Immature natural killer cell (primary cell): ENCODE measurements at places on chromosomes 3 and 15. TPM values are rescaled to one million over a fixed set of nuclear protein-coding genes. Genes with fewer than 3 reads are reported as not detected.

- peaks cover 5% of the 10 kb centered on the region for H3K36me3 ChIP-seq
- DNase-seq: no peak
Measured at GRCh38 chr3:56932866-56933265, 127.6 kb upstream of the SPATA12 start.

ANKRD63 gene
- polyA plus RNA-seq: not detected

- H3K4me3 ChIP-seq: no peak overlapping the region
- no peaks in the 10 kb centered on the region for H3K4me1 ChIP-seq
- no peak overlapping the region for H3K27ac ChIP-seq
- DNase-seq: no peak
- H3K36me3 ChIP-seq: no peaks in the 10 kb centered on the region
Measured at GRCh38 chr3:49880581-49881315, 11.0 kb upstream of the CAMKV start.

- H3K4me1 ChIP-seq: no peaks in the 10 kb centered on the region
- no peak overlapping the region for H3K4me3 ChIP-seq
- H3K27me3 ChIP-seq: peaks cover 13% of the 10 kb centered on the region
- no peaks in the 10 kb centered on the region for H3K36me3 ChIP-seq
- DNase-seq: no peak
- H3K27ac ChIP-seq: no peak overlapping the region
Measured at GRCh38 chr3:61563313-61564271, 2.2 kb downstream of the PTPRG start.

- no peak overlapping the region for H3K4me3 ChIP-seq
- no peaks in the 10 kb centered on the region for H3K36me3 ChIP-seq
- H3K27ac ChIP-seq: no peak overlapping the region
- DNase-seq: no peak
- H3K4me1 ChIP-seq: no peaks in the 10 kb centered on the region
Measured at GRCh38 chr3:140850210-140850955, 91.3 kb upstream of the SLC25A36 start.

GPX1 gene
- 127 TPM for polyA plus RNA-seq

DNA sequence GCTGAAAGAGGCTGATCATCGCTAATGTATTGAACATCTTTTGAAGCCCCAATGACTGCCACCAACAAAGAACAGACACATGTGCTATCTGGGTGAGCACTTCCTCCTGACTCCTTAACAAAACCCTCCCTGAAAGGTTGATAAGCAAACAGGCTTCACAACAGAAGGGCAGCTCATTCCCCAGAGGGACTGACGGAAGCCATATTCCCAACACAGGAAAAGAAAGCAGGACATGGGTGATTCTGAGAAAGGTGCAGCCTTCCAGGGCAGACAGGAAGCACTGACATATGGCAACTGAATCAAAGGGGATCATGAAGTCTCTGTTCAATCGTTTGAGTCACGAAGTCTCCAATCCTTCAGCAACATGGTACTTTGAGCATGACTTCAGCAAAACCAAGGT is 929.0 kb downstream of the MCTP2 start:
- DNase-seq: no peak
- no peak overlapping the region for H3K27ac ChIP-seq
- no peaks in the 10 kb centered on the region for H3K36me3 ChIP-seq
- H3K4me1 ChIP-seq: no peaks in the 10 kb centered on the region

PYDC2 gene
- polyA plus RNA-seq: not detected

UROC1 gene
- polyA plus RNA-seq: not detected

DNA sequence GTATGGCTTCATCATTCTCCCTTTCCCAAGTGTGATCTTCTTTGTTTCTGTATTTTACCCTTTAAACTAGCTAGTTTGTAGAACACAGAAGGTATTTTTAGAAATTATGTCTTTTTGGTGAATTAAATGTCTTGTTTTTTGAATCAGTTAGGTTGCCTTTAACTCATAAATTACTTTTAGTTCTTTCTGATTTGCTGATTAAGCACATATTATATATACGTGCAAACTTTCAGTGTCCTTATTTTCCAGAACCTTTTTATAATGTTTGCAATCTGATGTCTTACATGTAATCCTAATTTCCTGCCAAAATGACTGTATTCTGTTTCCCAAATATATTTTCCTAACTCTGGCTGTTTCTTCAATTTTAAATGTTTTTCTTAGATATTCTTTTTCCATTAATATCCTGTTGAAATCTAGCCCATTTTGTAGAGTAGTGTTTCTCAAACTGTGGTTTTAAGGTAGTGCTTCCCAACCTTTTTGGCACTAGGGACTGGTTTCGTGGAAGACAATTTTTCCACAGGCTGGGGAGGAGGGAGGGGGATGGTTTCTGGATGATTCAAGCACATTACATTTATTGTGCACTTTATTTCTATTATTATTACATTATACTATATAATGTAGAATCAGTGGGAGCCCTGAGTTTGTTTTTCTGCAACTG is 51.8 kb downstream of the CHD2 start:
- DNase-seq: no peak
- H3K4me1 ChIP-seq: peaks cover 4% of the 10 kb centered on the region
- no peaks in the 10 kb centered on the region for H3K27me3 ChIP-seq
- H3K27ac ChIP-seq: no peak overlapping the region
- peaks cover 73% of the 10 kb centered on the region for H3K36me3 ChIP-seq

CSTA gene
- polyA plus RNA-seq: 4.1 TPM

GRCh38 chr3:197547306-197548011 is 8.3 kb downstream of the BDH1 start:
- H3K27ac ChIP-seq: no peak overlapping the region
- H3K27me3 ChIP-seq: no peaks in the 10 kb centered on the region
- DNase-seq: no peak
- H3K4me1 ChIP-seq: no peaks in the 10 kb centered on the region
- H3K36me3 ChIP-seq: peaks cover 5% of the 10 kb centered on the region
- H3K4me3 ChIP-seq: no peak overlapping the region

- no peaks in the 10 kb centered on the region for H3K4me1 ChIP-seq
- H3K4me3 ChIP-seq: no peak overlapping the region
Measured at GRCh38 chr3:158443632-158444031, 127.4 kb upstream of the MLF1 start.

- no peak overlapping the region for H3K4me3 ChIP-seq
- H3K36me3 ChIP-seq: no peaks in the 10 kb centered on the region
- no peak overlapping the region for H3K27ac ChIP-seq
- no peaks in the 10 kb centered on the region for H3K4me1 ChIP-seq
- H3K27me3 ChIP-seq: no peaks in the 10 kb centered on the region
Measured at GRCh38 chr3:74267131-74267530, 347.3 kb downstream of the CNTN3 start.

DNA sequence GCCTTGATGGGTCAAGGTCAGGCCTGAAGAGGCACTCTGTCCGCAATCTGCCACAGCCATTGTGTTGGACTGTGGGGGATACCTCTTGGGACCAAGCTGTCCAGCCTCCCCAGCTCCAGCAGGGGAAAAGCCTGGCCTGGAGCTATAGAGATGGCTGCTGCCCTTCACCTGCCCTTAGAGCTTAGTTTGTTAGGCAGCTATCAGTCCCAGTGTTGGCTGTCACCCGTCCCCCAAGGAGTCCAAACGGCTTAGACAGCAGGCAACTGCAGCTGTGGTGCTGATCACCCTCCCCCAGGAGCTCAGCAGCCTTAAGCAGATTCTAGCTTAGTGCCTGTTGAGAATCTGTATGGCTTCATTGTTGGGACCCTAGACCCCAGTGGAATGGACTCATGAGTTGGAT is 180.3 kb downstream of the MYRIP start:
- DNase-seq: no peak
- peaks cover 6% of the 10 kb centered on the region for H3K27me3 ChIP-seq
- no peak overlapping the region for H3K27ac ChIP-seq
- H3K36me3 ChIP-seq: no peaks in the 10 kb centered on the region
- H3K4me1 ChIP-seq: no peaks in the 10 kb centered on the region

PODXL2 gene
- polyA plus RNA-seq: 1.9 TPM

GRCh38 chr3:65591313-65591712 is 447.4 kb downstream of the MAGI1 start:
- peaks cover 2% of the 10 kb centered on the region for H3K27me3 ChIP-seq
- no peak overlapping the region for H3K27ac ChIP-seq
- H3K4me3 ChIP-seq: no peak overlapping the region
- H3K4me1 ChIP-seq: no peaks in the 10 kb centered on the region
- no peak for DNase-seq

GOLGA8G gene
- polyA plus RNA-seq: not detected

ACAD9 gene
- polyA plus RNA-seq: 16.4 TPM

DNA sequence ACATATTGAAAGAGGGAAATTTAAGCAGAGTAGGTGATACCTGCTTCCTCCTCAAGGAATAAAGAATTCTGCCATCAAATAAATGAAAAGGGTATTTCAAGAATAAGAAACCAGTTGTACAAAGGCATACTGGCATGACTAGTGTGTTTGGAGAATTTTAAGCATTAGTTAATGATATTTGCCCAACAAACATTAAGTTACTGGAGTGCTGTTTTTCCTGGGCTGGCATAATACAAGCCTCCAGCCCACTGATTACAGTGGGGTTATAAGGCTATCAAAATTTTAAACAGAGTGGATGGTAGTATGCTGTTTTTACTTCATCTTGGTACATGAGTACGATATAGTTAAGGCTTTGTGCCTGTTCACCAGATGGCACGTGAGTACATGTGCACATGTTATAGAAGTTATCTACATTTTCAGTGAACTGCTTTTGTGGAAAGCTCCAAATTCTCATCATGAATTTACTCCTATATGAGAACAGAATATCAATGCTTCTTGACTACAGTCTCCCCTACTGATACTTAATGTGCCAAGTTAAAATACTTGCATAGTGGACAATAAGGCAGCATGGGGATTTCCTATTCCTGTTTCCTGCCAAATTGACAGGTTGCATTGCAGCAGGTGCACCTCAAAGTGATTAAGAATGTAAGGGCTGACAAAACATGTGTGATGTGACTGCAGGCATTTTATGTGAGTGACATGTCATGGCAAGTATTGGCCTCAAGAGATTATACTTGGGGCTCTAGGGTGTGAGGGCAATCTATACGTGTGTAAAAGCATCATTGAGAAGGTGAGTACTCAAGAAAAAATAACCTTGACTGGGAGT is 14.9 kb downstream of the NAALADL2 start:
- H3K4me3 ChIP-seq: no peak overlapping the region
- H3K27ac ChIP-seq: no peak overlapping the region
- H3K36me3 ChIP-seq: no peaks in the 10 kb centered on the region
- peaks cover 2% of the 10 kb centered on the region for H3K27me3 ChIP-seq

DNA sequence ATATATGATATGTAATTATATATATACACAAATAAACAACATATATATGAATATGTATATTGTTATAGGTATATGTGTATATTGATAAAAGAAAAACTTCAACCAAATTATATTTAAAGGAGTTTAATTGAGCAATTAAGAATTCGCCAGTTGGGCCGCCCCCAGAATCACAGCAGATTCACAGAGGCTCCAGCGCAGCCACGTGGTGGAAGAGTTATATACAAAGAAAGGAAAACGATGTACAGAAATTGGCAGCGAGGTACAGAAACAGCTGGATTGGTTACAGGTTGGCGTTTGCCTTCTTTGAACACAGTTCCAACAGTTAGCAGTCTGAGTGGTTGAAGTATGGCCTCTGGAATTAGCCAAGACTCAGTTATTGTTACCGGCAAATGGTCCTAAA is 137.3 kb upstream of the SLC24A5 start:
- DNase-seq: no peak
- H3K4me3 ChIP-seq: no peak overlapping the region
- H3K36me3 ChIP-seq: no peaks in the 10 kb centered on the region
- peaks cover 4% of the 10 kb centered on the region for H3K27me3 ChIP-seq

GREM1 gene
- polyA plus RNA-seq: not detected

- peaks cover 18% of the 10 kb centered on the region for H3K4me1 ChIP-seq
- no peak for DNase-seq
- H3K27ac ChIP-seq: no peak overlapping the region
- peaks cover 5% of the 10 kb centered on the region for H3K36me3 ChIP-seq
- H3K4me3 ChIP-seq: no peak overlapping the region
- H3K27me3 ChIP-seq: peaks cover 3% of the 10 kb centered on the region
Measured at GRCh38 chr3:66435989-66436388, 64.8 kb downstream of the LRIG1 start.

- H3K36me3 ChIP-seq: no peaks in the 10 kb centered on the region
- H3K4me1 ChIP-seq: no peaks in the 10 kb centered on the region
- no peak overlapping the region for H3K27ac ChIP-seq
- H3K4me3 ChIP-seq: no peak overlapping the region
- peaks cover 1% of the 10 kb centered on the region for H3K27me3 ChIP-seq
- DNase-seq: no peak
Measured at GRCh38 chr3:105062853-105063252, 303.9 kb upstream of the ALCAM start.

- H3K36me3 ChIP-seq: no peaks in the 10 kb centered on the region
- H3K27me3 ChIP-seq: no peaks in the 10 kb centered on the region
- H3K4me3 ChIP-seq: no peak overlapping the region
- no peak for DNase-seq
Measured at GRCh38 chr15:77748078-77749064, 115.7 kb upstream of the LINGO1 start.

DNA sequence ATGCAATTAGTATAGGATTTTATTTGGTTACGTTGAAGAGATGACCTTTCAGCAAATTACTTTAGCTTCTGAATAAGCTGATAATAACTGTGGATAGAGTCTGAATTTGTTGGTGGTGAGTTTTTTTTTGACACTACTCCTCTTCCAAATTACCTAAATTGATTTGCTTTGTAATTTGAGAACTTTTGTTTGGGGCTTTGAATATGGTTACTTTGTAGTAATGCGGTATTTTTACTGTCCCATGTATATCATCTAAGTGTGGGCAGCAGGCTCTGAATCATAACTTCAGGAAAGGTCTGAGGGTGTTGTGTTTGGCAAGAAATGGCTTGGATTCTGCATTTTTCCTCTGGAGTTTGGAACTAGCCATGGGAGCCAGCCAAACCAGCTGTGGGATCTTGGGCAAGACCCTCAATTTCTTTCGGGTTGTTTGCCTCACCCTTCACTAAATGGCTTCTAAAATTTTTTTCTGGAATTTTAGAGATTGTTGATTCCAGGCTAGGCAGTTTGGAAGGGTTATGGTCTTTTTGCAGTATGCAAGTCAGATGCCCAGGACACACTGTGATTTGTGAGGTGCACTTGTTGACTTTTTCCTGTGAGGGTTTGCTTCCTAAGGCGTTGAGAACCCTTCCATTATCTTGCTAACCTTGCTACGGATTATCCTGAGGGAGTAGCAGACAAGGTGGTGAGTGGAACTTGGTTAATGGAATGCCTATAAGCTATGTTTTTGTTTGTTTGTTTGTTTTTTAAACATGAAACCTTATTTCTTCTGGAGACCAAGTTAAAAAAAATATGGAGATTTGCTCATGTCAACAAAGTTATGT is 10.4 kb downstream of the PTPRG start:
- no peak overlapping the region for H3K4me3 ChIP-seq
- no peak overlapping the region for H3K27ac ChIP-seq
- H3K27me3 ChIP-seq: no peaks in the 10 kb centered on the region
- H3K4me1 ChIP-seq: peaks cover 6% of the 10 kb centered on the region

DNA sequence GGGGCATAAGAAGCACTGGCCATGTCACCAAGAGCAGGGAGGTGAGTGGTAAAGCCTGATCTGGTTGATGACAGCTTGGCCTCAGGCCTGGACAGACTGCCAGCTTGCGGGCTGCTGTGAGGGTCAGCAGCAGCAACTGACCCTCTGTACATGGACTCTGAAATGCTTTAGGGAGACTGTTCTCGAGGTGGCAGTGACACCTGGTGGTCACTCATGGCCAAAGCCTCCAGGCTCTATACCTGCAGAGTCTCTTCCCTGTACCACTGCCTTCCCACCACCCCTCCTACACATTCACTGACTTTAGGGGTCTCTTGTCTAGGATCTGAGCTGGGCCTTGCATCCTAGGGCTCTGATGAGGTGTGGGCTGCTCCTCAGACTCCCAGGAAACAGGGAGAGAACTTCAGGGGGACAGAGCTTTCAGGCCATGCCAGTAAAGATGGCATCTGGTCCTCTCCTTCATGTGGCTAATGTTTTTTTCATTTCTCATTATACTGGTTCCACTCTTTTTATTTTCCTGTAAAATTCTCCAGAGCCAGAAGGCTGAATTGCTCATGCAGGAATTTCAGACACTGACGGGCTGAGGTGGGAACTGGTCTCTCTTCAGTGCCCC is 17.2 kb upstream of the TIMP4 start:
- H3K4me3 ChIP-seq: no peak overlapping the region
- no peak for DNase-seq
- H3K36me3 ChIP-seq: no peaks in the 10 kb centered on the region
- peaks cover 4% of the 10 kb centered on the region for H3K27me3 ChIP-seq
